ENCODE measurements at places on chromosomes 5 and 9.
A peak's percentile ranks its signal among the peaks of the same experiment; 100 is the strongest.

- DNase-seq, result no peak
Measured at GRCh38 chr9:87742813-87743428, 17.0 kb downstream of the CTSL start.

DNA sequence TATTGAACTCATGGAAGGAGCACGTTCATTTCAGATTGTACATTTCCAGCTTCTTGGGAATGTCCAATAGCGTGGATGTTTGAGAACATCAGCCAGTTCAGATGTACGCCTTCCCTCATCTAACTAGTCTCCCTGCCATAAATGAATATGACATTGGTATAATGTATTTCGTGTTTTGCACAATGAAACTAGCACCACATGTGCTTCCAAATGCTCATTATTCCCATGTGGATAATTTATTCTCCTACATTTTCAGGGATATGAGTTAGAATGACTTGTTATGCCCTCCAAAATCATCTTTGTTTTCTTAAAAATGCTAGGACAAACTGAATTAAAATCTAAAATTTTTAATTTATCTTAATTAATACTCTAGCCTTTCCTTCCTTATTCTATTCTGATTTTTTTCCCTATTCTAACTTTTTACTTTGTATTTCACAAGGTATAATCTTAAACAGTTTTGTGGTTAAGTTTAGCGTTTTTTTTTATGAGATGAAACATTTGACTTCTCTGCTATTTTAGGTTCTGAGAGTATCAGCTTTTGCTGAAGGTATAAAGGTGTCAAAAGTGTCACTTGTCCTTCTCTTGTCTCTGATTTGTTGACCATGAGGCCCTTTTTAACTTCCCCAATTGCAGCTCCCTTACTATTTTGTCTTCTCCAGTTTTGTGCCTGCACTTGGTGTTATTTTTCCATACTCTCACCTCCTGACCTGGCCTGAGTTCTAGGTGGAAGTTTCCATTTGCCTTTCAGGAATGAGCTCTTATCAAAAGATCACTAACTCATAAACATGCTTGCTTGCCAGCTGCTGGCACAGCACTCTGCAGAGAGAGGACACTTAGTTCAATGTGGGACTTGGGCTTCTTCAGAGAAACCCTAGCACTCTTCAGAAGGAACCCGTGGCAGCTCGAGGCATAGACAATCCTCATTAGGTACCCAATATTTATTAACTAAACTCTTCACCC, 106.8 kb downstream of the FRMD3 start:
- DNase-seq, result no peak

GRCh38 chr9:92725766-92726165, 38.9 kb downstream of the BICD2 start:
- no peak for DNase-seq

DNA sequence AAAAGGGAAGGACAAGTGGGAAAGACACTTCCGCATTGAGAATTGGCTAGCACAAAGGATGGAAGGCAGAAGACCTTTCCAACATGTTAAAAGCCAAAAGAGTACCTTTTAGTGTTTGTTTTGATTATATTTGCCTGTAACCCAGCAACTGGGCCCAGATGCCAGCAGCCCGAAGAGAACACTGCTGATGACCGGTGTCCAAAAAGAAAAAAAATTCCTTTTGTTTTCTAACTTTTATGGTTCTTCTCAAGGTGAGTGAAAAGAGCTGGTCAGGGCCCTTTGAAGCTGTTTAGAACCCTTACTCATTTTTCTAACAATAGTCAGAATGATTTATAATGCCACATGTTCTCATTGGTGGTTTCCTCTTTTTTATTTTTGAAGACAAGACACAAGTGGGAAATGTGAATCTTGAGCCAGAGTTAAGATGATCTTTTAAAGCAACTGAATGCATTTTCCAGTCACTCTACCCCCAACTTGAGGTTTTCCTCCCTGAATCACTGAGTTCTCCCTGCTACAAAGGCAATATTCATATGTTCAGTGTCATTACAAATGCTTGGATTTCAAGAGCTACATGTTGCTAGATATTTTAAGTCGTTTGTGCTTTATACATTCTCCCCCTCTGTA, 32.3 kb upstream of the ZNF462 start:
- no peak for DNase-seq

DNA sequence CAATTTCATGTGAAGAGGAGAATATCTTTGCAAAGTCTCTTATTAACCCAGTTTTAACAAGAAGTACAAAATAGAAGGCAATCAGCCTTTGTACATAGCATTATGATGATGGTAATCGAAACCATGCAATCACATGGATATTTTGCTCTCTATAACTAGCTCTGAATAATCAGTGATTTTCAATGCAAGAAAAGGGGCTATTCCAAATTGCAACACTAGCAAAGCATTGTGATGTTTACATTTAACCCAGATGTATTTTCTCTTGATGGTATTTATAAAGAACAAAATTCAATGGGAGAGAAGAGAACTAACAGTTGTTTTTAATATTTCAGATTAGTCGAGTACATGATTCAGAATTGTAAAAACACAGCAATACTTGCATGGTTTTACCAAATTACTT, 437.5 kb upstream of the DMAC1 start:
- DNase-seq, result no peak

- no peak for DNase-seq
Measured at GRCh38 chr5:75072061-75072460, 19.7 kb upstream of the GCNT4 start.

GRCh38 chr5:79487251-79487650, 26.7 kb downstream of the HOMER1 start:
- no peak for DNase-seq

- no peak for DNase-seq
Measured at GRCh38 chr9:136551401-136552116, 5.7 kb upstream of the NOTCH1 start.

DNA sequence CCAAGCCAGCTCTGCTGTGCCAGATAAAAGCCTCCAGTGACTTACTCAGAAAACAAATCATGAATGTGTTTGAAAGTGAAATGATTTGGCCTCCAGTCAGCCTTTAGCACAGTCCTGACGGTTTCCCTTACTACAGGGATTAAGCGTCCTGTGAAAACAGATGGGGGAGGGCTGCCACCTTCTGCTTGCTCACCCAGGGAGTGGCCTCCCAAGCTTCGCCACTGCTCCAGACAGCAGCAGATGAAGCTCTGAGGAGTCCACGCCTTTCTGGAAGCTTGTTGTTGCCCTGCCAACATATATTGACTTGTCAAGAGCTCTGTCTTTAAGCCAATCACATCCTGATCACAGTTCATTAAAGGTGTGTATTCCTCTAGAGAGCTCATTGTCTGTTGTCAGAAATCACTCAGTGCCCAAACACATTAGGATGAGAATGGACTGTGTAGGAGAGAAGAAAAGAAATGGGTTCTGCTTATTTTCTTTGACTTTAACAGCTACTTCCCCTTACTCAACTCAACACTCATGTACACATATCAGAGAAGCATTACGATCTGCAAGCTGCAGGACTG, 4.9 kb upstream of the FYB1 start:
- no peak for DNase-seq

DNA sequence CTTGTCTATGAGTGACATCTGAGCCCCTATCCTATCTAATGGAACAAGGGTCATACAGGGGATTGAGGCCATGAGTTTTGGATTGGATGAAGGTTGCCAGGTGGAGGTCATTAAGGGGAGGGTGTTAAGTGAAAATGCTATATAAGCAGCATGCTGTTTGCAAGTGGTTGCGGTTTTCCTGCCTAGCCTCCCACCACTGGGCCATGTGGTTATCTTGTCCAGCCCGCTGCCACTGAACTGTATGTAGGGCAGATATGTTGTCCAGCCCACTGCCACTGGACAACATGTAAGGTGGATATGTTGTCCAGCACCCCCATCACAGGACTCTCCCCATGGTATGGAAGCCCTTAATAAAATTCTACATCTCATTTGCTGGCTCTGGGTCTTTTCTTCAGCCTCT, 200.0 kb downstream of the FGF10 start:
- DNase-seq, result no peak

GRCh38 chr5:134018154-134018985, 13.6 kb upstream of the VDAC1 start:
- DNase-seq, result no peak

GRCh38 chr9:121781145-121781548, 129.7 kb downstream of the DAB2IP start:
- DNase-seq, result peak; percentile 2

DNA sequence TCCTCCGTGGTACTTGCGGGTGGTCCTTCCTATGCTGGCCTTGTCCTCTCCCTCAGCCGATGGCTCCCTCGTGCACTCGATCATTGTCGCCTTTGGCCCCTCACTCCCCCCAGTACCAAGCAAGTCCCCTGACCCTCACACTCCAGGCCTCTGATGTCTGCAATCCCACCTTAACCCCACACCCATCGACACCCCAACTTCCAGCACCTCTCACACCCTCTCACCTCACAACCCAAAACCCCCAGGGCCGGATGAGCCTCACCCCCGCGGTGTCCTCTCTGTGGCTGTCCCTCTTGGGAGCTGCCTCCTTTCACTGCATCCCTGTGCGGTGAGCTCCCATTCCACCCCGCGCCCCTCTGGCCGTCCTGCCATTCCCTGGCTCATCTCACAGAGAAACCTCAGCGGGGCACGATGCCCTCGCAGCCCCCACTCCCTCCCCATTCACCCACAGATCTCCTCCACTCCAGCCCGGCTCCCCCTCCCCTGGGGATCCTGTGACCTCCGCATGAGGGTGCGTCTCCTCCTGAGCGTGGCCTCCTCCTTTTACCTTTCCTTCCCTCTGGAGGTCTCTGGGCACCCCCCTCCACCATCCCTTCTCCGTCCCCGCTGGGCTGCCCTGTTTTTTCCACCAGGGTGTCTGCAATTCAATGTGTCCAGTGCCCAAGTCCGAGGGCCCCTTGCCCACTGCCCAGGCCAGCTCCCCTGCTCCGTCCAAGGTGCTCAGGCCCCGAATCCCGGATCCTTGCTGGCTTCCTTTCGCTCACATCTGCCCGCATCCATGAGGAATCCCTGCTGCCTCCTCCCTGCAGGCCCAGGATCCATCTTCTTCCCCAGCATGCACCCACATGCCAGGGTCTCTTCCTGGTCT, 15.8 kb upstream of the RNU6ATAC start:
- no peak for DNase-seq

- no peak for DNase-seq
Measured at GRCh38 chr5:135894276-135894675, 1.4 kb downstream of the IL9 start.

- DNase-seq, result no peak
Measured at GRCh38 chr9:69443178-69443577, 118.2 kb downstream of the ENTREP1 start.

- DNase-seq, result no peak
Measured at GRCh38 chr9:128143525-128144238, 5.6 kb upstream of the LCN2 start.

GRCh38 chr9:115024925-115025535, 92.9 kb downstream of the TNC start:
- DNase-seq, result no peak

DNA sequence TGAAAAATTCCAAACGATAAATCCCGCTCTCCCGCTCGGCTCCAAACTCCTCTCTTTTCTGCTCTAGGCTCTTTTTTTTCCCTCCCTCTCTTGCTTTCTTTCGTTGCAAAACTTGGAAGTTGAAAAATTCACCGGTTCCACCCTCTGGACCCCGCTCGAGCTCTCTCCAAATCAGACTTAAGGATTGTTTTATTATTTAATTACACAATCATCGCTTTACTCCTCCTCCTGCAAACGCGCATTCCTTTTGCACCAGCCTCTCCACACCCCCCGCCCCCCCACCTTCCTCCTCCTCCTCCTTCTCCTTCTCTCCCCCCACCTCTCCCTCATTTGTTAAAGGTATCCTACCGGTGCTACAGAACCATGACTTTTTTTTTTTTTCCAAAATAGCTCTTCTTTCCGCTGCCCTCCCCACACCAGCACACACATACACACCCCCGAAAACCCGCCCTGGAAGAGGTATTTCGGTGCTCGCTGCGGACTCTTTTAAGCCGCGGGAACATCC, 535 bp upstream of the NFIB start:
- peak; percentile 9 for DNase-seq

- DNase-seq, result peak; percentile 64
Measured at GRCh38 chr9:131661568-131662288, 78.1 kb downstream of the RAPGEF1 start.

DNA sequence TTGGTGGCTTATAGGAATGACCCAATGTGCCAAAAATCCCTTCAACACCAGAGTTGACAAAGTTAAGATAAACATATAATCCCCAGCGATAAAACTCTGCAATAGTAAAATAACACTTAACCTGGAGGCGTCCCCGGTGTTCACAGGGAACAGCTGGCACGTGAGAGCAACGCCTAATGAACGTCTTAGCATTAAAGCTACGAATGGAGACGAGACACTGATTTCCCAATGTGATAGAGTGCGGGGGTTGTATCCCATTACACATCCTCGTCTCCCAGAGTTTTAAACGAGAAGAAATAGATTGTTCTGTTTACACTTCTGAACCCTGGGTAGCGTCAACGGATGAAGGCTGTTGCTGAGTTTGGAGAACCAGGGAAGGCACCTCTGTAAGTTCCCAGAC, 57.6 kb downstream of the PTCH1 start:
- DNase-seq, result no peak

DNA sequence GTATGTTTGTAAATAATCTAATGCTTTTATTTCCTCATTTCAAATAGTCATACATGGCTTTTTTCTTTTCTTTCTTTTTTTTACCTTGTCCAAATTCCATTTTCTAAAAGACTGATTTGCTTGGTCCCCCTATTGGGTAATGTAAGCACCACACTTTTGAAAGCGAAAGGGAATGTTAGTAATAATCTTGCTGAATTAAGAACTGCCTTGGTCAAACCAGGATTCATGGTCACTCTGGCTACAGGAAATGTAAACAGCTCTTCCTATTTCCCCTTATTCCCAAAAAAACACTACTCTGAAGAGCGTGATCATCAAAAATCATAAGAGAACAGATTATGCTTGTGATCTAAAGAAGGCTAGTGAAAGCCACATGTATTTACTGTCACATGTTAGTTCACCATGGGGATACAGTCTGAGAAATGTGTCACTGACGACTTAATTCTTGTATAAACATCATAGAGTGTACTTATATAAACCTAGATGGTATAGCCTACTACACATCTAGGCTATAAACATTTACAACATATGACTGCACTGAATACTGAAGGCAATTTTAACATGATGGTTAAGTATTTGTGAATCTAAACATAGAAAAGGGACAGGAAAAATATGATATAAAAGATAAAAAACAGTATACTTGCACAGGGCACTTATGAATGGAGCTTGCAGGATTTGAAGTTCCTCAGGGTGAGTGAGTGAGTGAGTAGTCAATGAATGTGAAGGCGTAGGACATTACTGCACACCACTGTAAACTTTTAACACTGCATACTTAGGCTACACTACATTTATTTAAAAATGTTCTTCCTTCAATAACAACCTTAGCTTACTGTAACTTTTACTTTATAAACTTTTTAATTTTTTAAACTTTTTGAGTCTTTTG, 75.3 kb downstream of the HMGCR start:
- DNase-seq, result no peak

All from CD4-positive, alpha-beta T cell (primary cell).